Activated T-helper 1 cell treated with anti-CD3 and anti-CD28 coated beads, Interleukin-2, amount 50 U/mL, for 16 hours (primary cell): ENCODE measurements at places on chromosomes 7 and 10.

DNA sequence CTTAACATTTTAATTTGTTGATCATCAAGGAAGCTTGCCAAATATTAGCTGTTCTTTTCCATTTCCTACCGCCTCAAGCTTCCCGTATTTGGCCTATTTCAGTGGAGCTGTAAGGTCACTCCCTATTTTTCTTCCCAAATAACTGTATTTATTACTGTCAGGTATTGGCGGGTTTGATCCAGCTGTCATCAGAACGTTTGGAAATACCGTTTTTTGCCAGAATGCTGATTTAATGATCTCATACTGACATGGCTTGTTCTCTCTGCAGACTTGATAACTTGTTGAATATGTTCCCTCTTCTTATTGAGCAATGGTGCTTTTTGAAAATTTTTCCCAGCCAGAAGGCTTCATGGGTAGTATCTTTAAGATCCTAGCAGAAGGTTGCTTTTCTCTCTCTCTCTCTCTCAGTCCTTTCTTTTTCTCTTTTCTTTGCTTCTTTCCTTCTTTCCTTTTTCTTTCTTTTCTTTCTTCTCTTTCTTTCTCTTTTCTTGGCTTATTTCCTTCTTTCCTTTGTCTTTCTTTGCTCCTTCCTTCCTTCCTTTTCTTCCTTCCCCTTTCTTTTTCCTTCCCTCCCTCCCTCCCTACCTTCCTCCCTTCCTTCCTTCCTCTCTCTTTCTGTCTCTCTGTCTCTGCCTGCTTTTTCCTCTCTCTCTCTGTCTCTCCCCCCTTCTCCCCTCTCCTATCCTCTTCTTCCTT lies 42.1 kb downstream of the CUX1 start:
- DNase-seq: no peak

- DNase-seq: no peak
Measured at GRCh38 chr10:6398399-6398798, 181.7 kb downstream of the PRKCQ start.

GRCh38 chr7:121447911-121448300 lies 51.8 kb upstream of the FAM3C start:
- DNase-seq: no peak

DNA sequence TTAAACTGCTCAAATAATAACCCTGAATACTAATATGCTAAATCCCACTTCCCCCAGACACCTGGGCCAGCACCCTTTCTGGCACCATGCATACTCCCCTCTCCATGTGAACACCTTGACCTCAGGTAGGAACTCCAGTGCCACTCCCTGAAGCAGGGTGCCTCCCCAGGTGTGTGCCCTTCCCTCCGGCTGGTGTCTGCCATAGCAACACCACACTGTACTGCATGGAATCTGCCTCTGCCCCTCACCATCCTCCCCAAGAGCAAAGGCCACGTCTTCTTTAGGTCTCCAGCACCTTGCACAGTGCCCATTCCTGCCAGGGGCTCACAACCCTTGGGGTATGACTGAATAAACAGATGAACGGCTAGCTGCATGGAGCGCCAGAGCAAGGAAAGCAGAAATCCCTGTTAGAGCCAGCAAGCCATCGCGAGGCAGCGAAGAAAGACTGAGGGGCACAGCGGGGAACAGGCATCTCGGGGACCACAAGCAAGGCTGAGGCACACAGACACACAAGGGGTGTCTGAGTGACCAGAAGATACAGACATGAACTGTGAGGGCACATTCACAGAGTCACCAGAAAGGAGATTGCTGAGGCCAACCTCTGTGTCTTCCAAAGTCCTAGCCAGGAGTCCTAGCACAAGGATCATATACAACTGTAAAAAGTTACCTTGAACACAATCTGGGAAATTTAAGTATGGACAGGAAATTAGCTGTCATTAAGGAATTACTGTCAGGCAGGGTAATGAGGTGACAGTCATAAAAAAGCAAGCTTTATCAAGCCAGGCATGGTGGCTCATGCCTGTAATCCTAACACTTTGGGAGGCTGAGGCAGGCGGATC lies 25.7 kb downstream of the COBL start:
- DNase-seq: no peak

GRCh38 chr10:116774728-116775151 lies 32.4 kb upstream of the HSPA12A start:
- DNase-seq: no peak

DNA sequence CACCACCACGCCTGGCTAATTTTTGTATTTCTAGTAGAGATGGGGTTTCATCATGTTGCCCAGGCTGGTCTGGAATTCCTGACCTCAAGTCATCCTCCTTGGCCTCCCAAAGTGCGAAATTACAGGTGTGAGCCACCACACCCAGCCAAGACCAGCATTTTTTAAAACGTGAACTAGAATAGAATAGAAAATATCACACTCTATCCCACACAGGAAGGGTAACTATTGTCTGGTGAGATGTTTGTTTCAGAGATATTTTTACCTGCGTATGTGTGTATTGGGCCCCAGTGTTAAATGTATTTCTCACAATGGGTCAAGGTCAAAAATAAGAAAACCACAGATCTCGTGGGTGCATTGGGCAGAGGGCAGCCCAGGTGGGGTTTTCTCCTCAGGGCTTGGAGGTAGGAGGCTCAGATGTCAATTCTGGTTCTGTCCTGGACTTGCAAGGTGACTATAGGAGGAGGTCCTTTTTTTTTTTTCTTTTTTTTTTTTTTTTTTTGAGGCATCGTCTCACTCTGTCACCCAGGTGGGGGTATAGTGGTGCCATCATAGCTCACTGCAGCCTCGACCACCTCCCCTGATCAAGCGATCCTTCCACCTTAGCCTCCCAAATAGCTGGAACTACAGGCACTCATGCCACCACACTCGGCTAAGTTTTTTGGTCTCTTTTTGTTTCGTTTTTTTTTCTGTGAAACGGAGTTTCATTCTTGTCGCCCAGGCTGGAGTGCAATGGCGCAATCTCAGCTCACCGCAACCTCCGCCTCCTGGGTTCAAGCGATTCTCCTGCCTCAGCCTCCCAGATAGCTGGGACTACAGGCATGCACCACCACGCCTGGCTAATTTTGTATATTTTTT lies 19.0 kb downstream of the SH2B2 start:
- no peak for DNase-seq

DNA sequence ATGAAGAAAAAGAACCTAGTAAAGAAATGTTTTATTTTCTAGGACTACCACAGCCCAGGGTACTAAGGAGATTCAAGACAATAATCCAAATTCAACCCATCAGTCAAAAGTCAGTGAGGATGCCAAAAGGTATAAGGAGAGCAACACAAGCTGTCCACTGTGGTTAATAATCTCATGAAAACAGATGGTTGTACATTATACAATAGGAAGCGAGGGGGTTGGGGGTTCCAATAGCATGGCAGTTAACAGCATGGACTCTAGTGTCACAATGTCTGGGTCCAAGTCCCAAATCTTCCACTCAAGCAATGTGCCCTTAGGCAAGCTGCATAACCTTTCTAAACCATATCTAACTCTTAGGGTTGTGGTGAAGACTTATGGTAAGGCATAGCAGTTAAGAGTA lies 35.1 kb downstream of the BRAF start:
- no peak for DNase-seq

- no peak for DNase-seq
Measured at GRCh38 chr7:118366363-118366762, 141.9 kb downstream of the ANKRD7 start.

GRCh38 chr7:101218236-101219125 lies 516 bp downstream of the ZNHIT1 start:
- DNase-seq: no peak
